ENCODE measurements at places on chromosomes 7 and 10.

- no peak for DNase-seq
Observed at GRCh38 chr10:124087672-124088634, 5.4 kb downstream of the CHST15 start.

DNA sequence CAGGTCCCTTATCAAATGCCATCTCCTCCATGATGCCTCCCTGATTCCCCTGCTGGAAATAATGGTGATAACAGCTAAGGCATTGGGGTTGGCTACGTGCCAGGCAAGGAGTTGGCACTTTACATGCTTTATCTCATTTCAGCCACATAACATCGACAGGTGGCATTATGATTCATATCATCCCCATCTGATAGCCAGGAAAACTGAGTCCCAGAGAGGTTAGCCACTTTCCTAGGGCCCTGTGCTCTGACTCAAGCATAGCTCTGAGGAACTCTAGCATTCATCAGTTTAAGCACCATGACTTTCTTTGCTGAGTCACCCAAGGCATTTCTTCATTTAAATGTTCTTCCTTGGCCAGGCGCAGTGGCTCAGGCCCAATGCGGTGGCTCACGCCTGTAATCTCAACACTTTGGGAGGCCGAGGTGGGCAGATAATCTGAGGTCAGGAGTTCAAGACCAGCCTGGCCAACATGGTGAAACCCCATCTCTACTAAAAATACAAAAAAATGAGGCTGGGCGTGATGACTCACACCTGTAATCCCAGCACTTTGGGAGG is 6.6 kb downstream of the LEP start:
- DNase-seq: no peak

DNA sequence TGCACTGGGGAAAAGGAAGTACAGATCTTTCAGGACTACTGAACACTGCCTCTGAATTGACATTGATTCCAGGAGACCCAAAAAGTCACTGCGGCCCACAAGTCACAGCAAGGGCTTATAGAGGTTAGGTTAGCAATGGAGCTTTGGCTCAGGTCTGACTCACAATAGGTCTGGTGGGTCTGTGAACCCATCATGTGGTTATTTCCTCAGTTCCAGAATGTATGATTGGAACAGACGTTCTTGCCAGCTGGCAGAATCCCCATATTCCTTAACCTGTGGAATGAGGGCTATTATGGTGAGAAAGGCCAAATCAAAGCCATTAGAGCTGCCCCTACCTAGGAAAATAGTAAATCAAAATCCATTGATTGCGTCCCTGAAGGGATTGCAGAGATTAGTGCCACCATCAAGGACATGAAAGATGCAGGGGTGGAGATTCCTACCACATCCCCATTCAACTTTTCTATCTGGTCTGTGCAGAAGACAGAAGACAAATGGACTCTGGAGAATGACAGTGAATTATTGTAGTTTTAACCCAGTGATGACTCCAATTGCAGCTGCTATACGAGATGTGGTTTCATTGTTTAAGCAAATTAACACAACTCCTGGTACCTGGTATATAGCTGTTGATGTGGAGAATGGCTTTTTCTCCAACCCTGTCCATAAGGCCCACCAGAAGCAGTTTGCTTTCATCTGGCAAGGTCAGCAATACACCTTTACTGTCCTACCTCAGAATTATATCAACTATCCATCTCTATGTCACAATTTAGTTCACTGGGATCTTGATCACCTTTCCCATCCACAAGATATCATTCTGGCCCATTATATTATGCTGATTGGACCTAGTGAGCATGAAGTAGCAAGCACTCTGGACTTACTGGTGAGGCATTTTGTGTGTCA is 44.5 kb upstream of the PIK3CG start:
- no peak for DNase-seq

DNA sequence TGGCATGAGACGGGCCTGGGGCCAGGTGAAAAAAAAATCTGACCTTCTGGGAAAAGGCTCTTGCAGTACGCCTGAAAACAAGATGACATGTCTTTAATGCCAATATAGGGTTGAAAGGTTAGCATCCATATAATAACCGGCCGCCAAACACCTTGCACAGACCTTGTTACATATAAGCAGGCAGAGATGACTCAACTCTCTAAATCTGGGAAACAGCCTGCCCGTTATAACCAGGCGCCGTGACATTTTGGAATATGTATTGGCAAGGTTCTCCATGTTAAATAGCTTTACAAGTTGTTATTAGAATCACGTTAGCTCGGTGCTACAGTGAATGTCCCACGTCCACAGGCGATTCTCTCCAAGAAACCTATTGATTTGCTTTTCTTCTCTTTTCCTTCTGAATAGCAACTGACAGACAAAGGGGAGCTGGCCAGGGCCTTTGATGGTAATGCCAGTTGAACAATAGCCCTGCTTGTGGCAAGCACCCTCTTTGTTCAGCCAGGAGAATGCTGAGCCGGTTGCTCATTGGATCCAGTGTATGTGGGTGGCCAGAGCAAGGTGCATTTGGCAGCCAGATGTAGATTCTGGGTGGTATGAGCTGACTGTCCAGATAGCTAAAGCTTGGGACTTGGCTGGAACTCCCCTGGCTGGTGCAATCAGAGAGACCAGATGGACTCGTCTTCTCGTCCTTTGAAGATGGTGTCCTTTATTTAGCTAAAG is 80.1 kb upstream of the AUTS2 start:
- DNase-seq: no peak

DNA sequence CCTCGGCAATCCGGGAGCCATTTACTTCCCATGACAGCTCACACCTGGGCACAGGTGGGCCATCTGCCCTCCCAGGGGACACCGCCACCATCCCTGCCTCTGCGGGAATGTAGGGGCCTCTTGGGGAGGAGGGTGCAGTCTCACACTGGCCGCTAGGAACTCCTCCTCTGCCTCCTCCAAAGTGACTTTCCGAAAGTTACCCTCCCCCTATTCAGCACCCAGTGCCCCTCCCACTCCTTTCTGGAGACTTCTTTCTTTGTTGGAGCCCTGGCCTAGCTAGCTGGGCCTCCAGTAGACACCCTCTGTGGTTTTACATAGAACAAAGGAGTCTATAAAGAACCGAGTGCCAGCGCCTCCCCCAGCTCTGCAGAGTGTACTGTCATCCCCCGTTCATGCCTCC is 45.8 kb upstream of the MNX1 start:
- no peak for DNase-seq

DNA sequence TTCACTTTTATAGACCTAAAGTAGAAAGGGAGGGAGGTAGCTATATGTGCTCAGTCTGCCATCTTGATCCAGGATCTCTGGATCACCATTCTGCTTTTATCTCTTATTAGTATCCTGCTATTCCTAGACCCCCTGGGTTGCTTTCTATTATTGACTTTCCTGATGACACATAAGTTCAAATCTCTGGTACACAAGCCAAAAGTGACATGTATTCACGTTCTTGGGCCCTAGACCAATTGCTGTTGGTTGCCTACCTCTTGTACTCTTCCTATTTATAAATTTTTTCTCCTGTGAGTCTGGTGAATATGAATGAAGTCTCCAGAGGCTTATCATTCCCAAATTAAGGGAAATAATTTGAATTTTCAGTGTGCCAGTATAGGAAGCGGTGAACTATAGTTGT is 56.9 kb downstream of the DNMBP start:
- DNase-seq: no peak

- no peak for DNase-seq
Observed at GRCh38 chr10:6269953-6270867, 67.5 kb downstream of the PFKFB3 start.

DNA sequence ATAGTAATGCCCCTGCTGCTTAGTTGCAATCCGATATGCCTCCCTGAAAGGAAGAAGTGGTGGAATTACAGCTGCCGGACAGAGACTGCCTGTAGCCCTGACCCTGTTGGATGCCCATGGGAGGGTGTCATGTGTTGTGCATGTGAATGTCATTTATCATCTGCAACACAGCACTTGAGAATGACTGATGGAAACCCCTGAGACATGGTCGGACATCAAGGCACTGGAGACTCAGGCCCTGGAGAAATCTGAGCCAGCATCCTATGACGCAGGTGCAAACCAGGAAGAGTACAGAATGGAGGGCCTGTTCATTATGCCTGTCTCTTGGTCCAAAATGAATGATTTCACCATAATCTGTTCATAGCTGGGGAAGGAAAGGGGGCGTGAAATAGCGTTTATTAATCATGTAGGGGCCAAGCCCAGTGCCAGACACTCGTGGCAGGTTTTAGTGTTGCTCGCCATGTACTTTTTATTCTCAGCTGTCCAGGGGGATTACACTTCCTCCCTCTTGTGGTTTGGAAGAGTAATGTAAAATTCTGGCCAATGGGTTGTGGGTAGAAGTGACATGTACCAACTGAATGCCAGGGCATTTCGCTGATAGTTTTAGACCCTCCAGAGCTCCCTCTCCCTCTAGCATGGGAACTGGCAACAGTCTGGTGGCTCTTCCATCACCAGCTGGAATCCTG is 23.0 kb upstream of the LEP start:
- DNase-seq: no peak

GRCh38 chr7:157239571-157240270 is 97.1 kb upstream of the DNAJB6 start:
- DNase-seq: no peak

GRCh38 chr10:19421674-19422073 is 373.1 kb downstream of the MALRD1 start:
- DNase-seq: no peak

- no peak for DNase-seq
Observed at GRCh38 chr7:13687500-13687899, 302.0 kb downstream of the ETV1 start.

- no peak for DNase-seq
Observed at GRCh38 chr10:31694929-31695837, 233.4 kb downstream of the ARHGAP12 start.

- DNase-seq: no peak
Observed at GRCh38 chr7:95716357-95717122, 55.8 kb upstream of the DYNC1I1 start.

DNA sequence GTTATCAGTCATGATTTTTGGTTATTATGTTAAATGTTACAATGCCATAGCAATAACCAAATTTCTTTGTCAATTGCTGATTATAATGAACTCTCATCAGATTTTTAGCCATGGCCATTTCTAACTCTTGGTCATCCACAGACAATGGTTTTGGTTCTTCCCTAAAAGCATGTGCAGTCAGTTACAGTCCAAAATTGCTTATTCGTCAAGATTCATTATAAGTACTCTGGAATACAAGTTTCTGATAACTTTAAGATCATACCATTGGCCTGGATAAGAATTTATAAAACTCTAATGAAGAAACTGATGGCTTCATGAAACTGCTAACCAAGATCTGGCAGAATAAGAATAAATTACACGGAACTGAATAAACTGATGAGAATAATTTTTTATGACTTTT is 50.9 kb downstream of the PDZD8 start:
- DNase-seq: no peak

Measured in NCI-H524 treated with DMSO at 0.1 percent for 48 hours (cell line).